Right cardiac atrium (tissue), 5 donors: ENCODE measurements at places on chromosomes 4 and X. TPM values are rescaled to one million over a fixed set of nuclear protein-coding genes. Genes with fewer than 3 reads are reported as not detected.
A peak's percentile ranks its signal among the peaks of the same experiment; 100 is the strongest.

The OPN1MW2 gene
- total RNA-seq, result not detected

The WAS gene
- 3.0 TPM for total RNA-seq

The PABPC4L gene
- 2.5 TPM for total RNA-seq

The SLC39A8 gene
- 82.4 TPM for total RNA-seq

The SSX2 gene
- total RNA-seq, result not detected

DNA sequence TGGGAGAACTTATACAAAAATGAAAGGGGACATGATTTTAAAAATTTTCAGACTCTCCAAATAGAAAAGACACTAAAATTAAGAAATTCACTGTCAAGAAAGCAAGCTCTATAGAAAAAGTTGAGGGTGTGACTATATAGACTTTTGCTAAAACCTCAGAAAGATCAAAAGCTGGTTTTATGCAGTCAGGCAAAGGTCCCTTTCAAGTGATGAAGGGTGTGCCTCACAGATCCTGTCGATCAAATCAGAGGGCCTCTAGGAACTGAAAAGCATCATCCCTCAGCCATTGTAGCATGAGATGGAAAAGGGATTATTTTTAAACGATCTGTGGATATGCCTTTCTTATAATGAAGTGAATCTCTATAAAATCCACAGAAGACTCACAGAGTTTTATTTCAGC lies 116.5 kb downstream of the FAM13A start:
- no peak for DNase-seq

GRCh38 chr4:81921751-81922159 lies 450.0 kb upstream of the RASGEF1B start:
- DNase-seq, result peak; percentile 70

DNA sequence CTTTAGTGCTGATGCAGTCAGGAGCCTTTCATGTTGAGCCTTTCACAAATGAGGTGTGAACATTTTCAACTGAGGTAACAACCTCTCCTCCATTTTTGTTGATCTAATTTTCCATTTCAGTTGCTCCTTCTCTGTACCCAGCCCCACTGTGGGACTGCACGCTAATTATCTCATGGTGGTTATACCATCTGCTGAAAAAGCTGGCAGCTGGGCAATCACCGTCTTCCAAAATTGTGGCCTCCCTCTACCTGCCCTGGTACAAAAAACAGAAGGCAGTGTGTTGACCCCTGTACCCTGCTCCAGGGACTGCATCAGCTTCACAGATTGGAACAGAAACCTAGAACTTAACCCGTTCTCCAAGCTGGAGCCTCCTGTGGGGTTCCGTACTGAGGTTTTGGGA lies 72.4 kb upstream of the LONRF3 start:
- no peak for DNase-seq

- DNase-seq, result no peak
These were observed 179.8 kb downstream of the SCFD2 start for GRCh38 chr4:53185869-53186585.

DNA sequence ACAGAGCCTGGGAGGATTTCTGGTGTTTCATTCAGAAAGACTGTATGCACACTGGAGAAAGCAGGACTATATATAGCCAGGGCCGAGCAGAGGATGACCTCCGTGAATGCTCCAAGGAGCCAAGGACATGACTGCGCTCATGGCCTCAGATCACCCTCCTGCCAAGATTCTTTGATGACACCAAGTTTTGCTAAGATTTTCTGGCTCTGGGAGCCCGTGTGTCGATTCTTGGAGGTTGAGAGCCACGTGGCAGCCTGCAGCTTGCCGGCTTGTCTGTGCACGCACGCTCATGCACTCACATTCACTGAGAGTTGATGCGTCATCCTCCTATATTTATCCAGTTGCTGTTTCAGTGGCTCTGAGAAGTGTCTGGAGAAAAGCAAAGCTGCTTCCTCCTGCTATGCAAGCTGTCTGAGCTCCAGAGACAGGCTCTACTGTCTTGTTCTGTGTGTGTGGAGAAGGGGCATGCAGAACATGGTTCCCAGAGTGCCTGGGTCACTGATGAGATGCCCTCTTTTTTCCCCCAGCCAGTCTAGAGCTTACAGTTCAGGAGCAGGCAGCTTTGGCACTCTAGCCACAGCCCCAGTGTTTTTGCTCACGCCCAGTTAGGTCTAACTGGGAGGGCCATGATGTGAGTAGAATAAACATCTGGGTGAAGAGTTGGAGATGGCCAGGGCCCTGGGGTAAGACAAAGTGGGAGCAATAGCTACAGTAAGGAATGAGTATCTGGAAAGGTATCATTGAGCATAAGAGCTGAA lies 64.9 kb upstream of the SCOC start:
- peak; percentile 73 for DNase-seq

- DNase-seq, result no peak
These were observed 19.5 kb downstream of the EFNB1 start for GRCh38 chrX:68848189-68848940.

DNA sequence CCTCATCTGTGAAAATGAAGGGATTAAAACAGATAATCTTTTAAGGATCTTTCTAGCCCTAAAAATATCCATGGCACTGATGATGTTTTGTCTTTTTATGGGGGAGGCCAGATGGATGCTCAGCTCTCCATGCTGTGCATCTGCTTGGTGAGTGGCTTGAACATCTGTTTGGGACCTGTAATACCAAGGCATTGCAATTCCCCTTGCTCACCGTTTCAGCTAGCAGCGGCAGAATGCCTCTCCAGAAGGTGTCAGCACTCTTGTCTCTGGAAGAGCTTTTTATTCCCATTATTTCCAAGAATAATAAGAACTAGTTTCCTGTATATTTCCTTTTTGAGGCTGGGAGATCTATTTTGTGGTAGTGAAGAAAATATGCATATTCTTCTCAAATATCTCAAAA lies 151.9 kb upstream of the ANK2 start:
- no peak for DNase-seq

GRCh38 chrX:39453889-39454621 lies 643.7 kb downstream of the BCOR start:
- DNase-seq, result peak; percentile 56

- DNase-seq, result no peak
These were observed 8.4 kb downstream of the APBB2 start for GRCh38 chr4:41205854-41206460.

DNA sequence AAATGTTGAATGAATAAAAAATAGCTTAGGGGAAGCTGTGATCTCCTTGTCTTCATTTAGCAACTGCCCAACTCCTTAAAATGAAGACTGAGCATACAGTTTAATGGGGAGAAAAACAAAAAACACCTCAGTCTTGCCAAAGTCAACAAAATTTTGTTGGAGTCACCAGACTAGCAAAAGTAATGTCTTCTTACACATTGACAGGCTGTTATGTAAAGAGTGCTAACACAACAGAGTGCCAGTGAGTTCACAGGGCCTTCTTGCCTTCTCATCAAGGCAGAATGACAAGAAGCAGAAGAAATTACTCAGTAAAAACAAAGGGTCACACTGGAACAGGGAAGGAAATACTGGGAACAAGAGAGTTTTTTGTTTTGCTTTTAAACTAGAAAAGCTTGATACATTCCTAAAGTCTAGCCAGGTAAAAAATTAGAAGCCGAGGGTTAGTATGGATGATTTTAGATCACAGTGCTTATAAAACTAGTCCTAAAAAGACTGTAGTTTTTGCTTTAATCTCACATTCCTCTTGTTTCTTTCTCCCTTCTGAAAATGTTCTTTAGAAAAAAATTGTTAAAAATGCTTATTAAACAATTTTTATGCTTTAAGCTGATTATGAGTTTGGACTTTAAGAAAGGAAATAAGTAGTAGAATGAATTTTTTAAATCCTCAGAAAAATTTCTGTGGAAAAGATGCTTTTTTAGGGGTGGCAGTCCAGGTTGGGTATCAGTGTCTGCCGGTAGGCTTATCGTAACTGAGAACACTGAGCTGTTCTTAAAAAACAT lies 38.7 kb upstream of the FRAS1 start:
- no peak for DNase-seq

DNA sequence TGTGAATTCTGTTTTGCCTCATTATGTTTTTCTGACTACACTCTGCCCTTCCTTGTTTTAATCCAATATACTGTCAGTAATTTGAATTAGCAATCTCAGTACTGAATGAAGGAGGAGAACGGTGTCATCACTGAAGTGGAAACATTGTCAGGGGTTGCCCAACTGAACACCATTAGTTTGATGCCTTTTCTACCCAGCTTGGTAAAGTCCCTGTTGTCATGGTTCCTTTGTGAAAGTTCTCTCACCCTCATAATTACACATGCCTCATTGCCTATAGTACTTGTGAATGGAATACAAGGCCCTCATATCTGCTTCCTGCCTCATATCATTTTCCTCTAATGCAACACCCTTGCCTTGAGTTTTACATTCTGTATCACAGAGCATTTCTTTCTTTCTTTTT lies 76.9 kb downstream of the RRAGB start:
- DNase-seq, result no peak

GRCh38 chr4:25658357-25658771 lies 2.7 kb downstream of the SLC34A2 start:
- DNase-seq, result no peak

DNA sequence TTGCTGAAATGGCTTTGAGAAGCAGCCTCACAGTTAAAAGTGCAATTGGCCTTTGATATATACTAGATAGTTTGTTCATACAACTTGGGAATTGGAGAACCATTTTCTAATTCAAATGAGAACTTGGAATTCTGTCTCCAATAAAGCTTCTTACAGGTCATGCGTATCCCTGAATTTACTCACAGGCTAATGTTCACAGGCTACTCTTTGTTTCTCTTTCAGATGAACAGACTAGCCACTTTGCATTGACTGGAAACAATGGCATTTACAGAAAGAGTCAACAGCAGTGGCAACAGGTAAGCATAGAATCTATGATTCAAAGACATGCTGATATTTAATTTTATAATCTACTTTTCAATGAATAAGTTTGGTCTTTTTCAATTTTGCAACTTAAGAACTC lies 13.5 kb downstream of the AFF1 start:
- DNase-seq, result no peak

DNA sequence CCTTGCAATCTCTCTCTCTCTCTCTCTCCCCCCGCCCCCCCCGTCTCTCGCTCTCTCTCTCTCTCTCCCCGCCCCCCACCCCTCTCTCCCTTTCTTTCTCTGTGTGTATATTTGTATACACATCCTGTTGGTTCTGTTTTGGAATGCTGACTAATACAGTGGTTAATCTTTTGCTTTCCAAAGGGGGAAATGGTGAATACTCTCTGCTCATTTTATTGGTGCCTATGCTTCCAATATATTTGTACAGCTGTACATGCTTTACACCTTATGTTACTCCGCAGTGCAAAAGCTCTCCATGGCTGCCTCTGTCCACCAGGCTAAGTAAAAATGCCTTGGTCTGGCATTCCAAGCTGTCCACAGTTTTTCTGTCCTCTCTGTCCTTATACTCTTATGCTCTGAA lies 158.8 kb downstream of the RBMX2 start:
- DNase-seq, result no peak

DNA sequence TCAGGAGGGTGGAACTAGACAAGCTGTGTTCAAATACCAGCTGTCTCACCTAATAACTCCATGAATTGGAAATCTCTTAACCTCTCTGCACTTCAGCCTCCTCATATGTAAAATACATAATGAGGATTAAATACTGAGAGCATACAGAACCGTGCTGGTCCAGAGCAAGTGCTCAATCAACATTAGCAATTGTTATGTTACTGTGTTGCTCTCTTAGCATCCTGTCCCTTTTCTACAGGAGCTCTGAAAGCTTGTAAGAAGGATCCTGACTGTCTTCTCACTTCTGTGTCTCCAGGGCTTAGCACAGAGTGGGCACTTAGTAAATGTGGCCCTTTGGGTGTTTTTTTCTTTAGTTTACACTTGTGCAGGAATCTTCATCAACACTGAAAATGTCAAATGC lies 1456.1 kb upstream of the IGFBP7 start:
- DNase-seq, result no peak

DNA sequence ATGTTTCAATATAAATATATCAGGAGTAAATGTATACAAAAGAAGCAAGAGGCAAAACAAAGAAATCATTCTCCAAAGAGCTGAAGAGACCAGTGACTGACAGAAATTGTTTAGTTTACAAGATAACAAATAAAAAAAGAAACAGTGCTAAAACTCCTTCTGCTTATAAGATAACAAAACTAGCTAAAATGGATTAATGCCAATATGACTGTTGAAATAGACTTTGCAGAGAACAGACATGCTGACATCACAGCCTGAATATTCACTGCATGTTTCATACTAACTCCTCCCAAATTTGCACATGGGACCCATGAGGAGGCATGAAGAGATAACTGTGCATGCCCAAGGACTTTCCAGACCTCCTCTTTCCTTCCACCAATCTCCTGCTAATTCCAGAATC lies 6.2 kb upstream of the GABRA4 start:
- no peak for DNase-seq

DNA sequence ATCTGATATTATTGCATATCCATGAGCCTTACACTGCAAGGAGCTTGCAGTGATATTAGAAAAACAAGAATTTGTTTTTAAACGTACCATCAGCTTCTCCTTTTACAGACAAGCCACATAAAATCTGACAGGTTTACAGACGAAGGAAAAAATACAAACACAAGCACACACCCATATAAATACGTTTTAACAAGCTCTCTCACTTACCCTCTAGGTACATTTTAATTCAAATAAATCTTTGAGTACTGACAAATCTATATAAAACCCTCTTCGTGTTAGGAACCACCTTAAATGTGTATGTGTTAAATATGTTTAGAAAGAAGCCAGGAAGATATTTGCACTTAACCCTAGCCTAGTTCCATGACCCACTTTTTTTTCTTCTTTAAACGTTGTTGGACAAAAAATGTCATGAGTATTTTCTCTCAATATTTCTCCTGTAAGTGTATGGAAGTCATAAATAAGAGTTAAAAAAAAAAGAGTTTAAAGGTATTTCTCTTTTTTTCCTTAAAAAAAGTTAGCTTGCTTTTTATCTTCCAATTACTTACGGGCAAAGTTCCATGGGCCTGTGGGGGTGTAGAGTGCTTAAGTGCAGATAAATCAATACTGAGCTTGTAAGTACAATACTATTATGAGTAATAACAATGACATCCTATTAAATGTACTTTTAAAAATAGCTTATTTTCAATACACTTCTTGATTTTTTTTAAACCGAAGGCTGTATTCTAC lies 1.5 kb downstream of the ARAP2 start:
- DNase-seq, result no peak

DNA sequence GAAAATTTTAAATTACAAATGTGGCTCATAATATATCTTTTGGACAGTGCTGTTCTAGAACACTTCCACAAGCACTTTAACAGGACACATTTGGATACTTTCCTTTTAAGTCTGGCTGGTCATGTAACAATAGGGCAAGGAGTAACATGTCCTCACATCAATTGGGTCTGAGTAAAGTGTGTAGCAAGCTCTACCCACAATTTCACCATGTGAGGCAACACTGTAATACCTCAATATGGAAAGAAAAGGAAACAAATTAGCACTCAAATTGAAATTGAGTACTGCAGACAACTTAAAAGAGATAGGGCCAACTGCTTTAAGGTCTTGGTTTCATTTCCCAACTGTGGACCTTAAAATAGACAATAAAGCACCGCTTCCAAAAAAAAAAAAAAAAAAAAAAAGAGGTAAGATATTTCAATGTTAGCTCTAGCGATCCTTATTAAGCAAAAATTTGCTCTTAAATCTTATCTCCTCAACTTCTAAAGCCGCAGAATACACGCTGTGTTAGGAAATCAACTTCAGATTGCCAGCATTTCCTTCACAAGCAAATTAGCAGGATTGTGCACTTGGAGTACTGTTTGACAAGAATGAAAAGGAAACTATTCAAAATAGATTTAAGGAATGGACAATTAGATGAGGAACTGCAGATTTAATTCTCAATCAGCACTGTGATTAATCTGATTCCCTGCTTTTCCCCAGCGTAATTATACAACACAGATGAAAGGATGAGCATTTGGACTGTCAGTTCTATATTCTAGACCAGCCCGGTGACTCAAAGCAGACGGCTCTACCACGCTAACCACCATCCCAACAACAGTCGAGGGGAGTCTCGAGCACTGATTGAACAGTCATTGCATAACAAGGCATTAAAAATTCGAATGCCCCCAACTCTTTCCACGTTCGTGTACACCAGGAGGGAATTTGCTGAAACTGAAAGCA lies 1.6 kb downstream of the CASK start:
- no peak for DNase-seq
